ENCODE measurements at places on chromosomes 7 and 10.

GRCh38 chr7:66967029-66967428 lies 28.4 kb downstream of the SBDS start:
- no peak for DNase-seq

GRCh38 chr7:84823530-84823929 lies 363.3 kb downstream of the SEMA3D start:
- DNase-seq: no peak

DNA sequence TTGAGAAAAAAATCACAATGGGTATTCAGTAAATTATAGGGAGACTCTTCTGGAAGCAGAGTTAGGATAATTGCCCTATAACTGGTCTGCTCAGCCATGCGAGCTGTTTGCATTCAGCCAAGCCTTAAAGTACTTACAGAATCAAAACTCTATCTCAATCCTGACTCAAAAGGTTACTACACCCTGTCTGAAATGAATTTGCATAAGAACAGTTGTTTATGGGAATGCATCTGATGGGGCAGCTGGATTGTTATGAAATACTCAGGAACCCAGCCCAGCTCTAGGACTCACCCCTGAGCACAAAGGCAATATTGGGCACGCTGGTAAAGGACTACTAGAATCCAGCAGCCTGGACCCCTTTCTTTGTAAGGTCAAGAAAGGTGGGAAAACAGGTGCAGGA lies 38.8 kb downstream of the AKR1B15 start:
- no peak for DNase-seq

DNA sequence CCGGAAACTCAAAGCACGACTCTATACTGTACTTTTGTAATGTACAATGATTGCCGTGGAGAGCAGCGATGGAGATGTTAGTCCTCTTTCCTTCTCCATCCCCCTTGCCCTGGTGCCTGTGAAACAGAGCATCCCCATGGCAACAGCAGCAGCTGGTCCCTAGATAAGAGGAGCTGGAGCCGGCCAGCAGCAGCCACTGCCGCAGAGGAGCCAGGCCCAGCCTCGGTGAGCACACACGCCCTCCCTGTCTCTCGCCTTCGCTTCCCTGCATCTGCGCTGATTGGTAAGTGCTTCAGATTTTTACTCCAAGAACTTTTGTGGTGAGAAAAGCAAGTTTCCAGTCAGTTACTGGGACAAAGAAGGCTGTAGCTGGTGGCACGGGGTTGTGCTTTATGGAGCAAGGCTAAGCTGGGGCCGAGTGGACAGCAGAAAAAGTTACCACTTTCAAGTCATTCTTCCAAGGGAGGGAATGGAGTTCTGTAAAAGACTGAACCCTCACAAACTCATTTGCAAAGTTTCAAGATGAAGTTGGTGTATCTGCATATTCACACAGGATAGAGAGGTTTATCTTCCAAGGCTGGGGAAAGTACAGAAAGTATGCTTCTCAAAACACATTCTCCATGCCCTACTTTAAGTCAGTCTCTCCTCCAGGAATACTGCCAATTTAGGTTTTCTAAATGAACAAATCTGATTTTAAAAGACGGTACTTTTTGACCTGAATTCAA lies at the start of gene PPP1R17:
Gene PPP1R17 (plus strand): TSS at position 192 of the 725 bp plus-strand sequence. CDS start 5,227 bp downstream, outside the sequence.
- DNase-seq: no peak

- DNase-seq: peak; percentile 47
Observed at GRCh38 chr7:155003092-155003375, at the start of gene PAXIP1. TSS of gene PAXIP1 (minus strand) at chr7:155003124. CDS start at chr7:155002929, 195 bp downstream.

- no peak for DNase-seq
Observed at GRCh38 chr10:121710207-121710606, 112.0 kb upstream of the FGFR2 start.

GRCh38 chr10:71031603-71032002 lies 143.2 kb upstream of the PCBD1 start:
- DNase-seq: no peak

GRCh38 chr7:145696071-145696470 lies 420.5 kb upstream of the CNTNAP2 start:
- DNase-seq: no peak

- DNase-seq: no peak
Observed at GRCh38 chr10:101716891-101717659, 22.1 kb upstream of the FBXW4 start.

DNA sequence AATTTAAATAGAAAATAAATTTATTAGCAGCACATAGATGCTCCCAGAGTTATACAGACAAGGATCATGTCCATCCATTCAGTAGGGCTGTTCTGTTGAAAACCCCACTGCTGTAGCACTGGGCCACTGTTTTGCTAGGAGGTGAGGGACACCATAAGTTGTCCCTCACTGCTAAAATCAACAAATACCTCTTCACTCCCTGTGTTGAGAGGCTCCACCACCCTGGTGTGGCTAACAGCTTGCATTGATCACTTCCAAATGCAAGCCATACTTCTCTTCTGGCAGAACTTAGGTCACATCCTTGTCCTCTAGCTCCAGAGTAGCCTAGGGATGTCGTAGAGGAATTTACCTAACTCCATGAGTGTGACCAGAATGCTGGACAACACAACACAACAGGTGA lies 55.4 kb downstream of the MDFIC start:
- DNase-seq: no peak

DNA sequence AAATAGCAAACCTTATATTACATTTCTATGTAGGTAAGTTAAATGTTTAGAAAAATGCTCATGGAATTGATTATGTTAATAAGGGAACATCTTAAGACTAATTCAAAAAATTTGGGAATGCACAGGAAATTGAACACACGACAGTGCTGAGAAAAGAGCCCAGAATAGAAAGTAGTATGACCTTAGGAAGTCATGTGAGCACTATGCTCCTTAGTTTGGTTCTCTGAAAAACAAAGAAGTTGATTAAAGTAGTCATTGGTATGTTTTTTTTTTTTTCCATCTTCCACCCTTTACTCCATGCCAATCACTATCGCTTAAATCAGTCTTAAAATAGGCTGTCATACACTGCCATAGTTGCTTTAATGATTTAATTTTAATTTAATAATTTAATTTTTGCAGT lies 242.9 kb downstream of the ANKRD7 start:
- DNase-seq: no peak

- no peak for DNase-seq
Observed at GRCh38 chr10:11746883-11747539, 4.8 kb downstream of the ECHDC3 start.

GRCh38 chr10:128929131-128929530 lies 537.9 kb upstream of the MGMT start:
- no peak for DNase-seq

DNA sequence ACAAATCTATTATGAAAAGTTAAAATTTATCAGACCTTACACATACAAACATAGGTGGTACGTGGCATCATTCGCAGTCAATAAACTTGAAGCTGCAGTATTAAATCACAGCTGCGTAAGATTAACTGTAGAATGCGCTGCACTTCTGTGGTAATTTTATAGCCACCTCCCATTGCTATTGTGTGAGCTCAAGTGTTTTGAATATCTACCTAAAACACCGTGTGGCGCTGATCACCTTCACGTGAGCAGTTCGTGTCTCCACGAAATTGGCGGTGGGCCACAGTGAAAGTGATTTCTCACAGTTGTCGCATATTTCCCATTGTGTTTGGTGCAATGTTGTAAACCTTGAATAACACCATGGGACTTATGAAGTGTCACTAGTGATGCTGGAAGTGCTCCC lies 102.8 kb downstream of the PLPP4 start:
- DNase-seq: no peak

- DNase-seq: no peak
Observed at GRCh38 chr7:79284211-79284610, 169.3 kb downstream of the MAGI2 start.

- no peak for DNase-seq
Observed at GRCh38 chr7:74612015-74612829, 45.3 kb upstream of the GTF2I start.

DNA sequence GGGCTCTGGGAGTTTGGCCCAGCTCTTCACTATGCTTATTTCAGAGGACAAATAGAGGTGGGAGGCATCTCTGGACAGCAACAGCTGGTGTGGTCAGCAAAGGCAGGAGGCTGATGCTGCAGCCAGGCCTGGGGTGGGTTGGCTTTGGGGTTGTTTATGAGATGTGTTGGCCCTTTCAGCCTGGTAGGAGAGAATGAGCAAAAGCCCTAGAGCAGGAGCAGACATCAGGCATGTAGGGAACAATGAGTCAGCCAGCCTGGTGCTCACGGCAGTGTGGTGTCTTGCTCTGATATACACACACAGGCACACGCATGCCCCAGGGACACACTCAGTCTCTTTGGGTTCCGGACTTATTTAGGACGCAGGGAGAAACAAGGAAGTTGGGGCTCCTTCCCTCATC lies 157.1 kb downstream of the PRKCQ start:
- peak; percentile 43 for DNase-seq

- DNase-seq: no peak
Observed at GRCh38 chr10:31822150-31822549, 106.5 kb downstream of the ARHGAP12 start.

GRCh38 chr7:6164010-6164409 lies 108.4 kb downstream of the CYTH3 start:
- no peak for DNase-seq

DNA sequence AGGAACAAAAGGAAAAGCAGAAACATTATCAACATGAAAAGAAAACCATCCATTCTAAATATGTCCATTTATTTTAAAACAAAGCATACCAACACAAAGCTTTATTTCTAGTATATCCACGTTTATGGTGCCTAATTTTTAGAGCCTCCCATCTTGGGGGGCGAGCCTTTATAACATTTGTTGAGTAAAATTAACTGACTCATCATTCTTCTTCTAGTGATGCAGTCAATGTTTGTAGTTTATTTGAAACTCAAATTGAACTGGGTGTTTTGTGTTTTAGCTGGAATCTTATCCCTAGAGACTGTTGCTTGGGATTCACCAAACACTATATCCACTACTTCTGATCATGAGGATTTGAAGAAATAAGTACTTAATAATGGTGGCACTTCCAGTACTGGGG lies 366.4 kb upstream of the NPVF start:
- DNase-seq: no peak

DNA sequence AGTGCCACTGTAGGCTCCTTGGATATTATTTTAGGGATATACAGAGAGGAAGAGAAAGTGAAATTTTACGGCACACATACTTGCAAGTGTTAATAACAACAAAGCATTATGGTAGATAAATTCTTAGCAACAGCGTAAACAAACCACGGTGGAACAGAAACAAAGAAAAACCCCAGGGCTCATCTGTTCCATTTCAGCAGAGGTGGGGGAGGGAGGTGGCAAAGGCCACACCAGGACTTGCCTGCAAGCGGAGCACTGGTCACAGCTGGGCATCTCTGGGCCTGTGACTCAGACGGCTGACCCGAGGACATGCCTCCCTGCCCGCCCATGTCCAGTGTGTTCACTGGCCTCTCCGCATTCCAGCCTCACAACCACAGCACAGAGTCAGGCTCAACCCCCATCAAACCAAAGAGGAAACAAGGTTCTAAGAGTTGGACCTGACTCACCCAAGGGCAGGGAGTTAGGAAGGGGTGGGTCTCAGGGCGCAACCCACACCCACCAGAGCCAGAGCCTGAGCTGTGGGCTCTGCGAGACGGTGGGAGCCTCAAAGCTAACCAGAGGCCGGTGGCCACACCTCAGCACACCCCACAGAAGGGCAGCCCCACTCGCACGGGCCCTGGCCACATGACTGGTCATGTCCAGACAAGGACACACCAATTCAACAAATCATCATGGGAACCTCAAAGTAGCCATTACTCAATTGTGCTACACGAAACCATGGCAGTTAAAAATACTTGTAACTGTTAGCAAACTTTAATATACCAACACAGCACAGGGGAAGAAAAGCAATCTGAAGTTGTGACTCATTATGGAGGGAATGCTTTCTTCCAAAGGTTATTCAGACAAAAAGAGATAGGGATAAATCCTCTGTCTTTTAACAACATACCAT lies 10.7 kb downstream of the ESYT2 start:
- DNase-seq: peak; percentile 57

Measured in activated CD4-positive, alpha-beta T cell treated with anti-CD3 and anti-CD28 coated beads, Interleukin-2, amount 50 U/mL, for 4 hours (primary cell).